ENCODE measurements at places on chromosomes 12 and 14.

DNA sequence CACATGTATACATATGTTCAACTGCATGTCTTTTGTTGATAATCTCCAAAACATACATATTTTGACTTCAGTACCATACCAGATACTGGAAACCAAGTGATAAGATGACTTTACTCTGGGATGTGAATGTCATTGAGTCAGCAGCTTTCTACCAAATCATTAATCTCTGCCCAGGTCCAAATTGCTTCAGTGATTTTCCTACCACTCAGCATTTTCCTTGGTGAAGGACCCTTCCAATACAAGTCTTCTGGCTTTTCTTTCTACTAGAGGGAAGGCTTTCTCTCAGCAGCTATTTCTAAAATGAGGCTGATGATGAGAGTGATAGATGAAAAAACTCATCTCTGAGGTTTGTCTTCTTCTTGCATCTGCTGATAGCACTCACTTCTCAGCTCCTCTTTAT is 1008.5 kb downstream of the NRXN3 start:
- no peak for DNase-seq

- no peak for DNase-seq
These were observed 111.4 kb downstream of the EPS8 start for GRCh38 chr12:15677726-15678201.

GRCh38 chr12:8544295-8544694 is 3.6 kb upstream of the CLEC4E start:
- DNase-seq = peak; percentile 33

GRCh38 chr14:94367347-94368242 is 20.8 kb downstream of the SERPINA1 start:
- no peak for DNase-seq

DNA sequence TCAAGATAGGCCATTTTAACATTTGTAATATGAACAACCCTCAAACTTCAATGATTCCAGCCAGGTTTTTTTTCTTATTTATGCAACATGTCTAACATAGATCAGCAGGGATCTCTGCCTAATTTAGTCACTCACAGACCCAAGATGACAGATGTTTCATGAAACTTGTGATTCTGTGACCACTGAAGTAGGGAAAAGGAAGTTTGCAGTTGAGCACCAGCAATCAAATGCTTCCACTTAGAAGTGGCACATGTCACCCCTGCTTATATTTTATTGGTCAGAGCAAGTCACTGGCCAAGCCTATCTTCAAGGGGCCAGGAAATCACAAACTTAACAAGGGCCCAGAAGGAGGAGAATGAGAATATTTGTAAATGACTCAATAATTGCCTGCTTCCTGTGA is 150.6 kb downstream of the BCAT1 start:
- no peak for DNase-seq

- DNase-seq = no peak
These were observed 88.2 kb downstream of the FSCB start for GRCh38 chr14:44418856-44419255.

DNA sequence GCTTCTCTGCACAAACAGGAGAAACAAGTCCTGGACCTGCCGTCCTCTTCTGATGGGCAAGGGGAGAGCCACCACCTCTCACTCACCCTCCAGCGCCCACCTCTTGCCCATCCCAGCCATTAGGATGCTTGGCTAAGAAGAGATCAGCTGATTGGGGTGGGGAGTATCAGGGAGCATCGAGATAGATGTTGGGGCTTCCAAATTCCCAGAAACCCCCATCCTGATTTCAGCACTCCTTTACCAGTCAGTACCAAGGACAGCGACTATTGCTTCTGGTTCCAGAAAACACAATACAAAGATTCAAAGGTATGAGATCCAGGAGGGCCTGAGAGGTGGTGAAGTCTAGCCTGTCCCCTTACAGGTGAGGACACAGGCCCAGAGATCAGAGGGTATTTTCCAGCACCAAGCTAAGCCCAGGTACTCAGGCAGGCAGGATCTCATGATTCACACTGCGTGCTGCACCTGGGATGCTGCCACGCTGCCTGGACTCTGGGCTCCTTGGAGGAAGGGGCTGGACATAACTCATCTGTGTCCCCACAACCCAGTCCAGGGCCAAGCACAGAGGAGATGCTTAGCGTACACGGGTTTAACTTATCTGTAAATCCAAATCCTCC is 76.6 kb downstream of the TUNAR start:
- no peak for DNase-seq

GRCh38 chr14:31489691-31490090 is 1.9 kb upstream of the GPR33 start:
- DNase-seq = no peak

DNA sequence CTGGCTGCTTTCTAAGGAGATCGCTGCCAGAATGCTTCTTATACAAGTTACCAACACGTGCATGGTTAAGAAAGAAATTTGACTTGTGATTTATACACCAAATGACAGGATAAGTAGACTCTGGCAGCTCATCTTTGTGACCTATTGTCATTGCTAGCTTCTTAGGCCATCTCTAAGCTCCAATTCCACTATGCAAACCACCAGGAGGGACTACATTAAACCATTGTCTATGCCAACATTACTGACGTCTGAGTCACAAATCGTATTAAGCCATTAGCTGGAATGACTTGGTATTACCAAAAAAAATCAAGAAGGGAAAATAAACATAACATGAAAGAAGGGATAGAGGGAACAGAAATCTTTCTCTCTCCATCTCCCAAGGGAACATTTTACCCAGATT is 15.8 kb upstream of the VPS33A start:
- no peak for DNase-seq

DNA sequence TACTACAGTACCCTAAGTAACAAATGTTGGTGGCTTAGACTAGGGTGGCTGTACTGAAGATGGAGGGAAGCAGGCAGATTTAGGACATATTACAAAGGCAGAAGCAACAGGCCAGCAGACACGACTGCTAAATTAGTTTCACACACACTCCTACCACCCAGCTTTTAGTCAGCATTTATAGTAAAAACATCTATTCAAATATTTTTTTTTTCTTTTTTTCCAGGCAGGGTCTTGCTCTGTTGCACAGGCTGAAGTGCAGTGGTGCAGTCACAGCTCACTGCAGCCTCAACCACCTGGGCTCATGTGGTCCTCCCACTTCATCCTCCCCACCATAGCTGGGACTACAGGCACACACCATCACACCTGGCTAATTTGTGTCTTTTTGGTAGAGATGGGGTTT is 72.9 kb downstream of the CDK17 start:
- no peak for DNase-seq

- no peak for DNase-seq
These were observed 31.9 kb downstream of the USP15 start for GRCh38 chr12:62291864-62292760.

- no peak for DNase-seq
These were observed 180.9 kb downstream of the RAD51B start for GRCh38 chr14:68000511-68000910.

- no peak for DNase-seq
These were observed 196.5 kb downstream of the NOVA1 start for GRCh38 chr14:26401179-26401968.

GRCh38 chr12:52141875-52142274 is 49.9 kb downstream of the KRT80 start:
- no peak for DNase-seq

GRCh38 chr14:32567543-32568384 is 238.7 kb downstream of the AKAP6 start:
- DNase-seq = no peak

GRCh38 chr12:47860279-47860841 is 40.7 kb upstream of the HDAC7 start:
- DNase-seq = no peak

GRCh38 chr12:57898308-57898970 is 42.9 kb upstream of the ATP23 start:
- no peak for DNase-seq

GRCh38 chr14:101473795-101474562 is 87.3 kb upstream of the DIO3 start:
- no peak for DNase-seq

GRCh38 chr14:89681086-89682018 is 264.3 kb upstream of the FOXN3 start:
- peak; percentile 48 for DNase-seq

- DNase-seq = no peak
These were observed 264.7 kb downstream of the RAD51B start for GRCh38 chr14:68084256-68084655.

DNA sequence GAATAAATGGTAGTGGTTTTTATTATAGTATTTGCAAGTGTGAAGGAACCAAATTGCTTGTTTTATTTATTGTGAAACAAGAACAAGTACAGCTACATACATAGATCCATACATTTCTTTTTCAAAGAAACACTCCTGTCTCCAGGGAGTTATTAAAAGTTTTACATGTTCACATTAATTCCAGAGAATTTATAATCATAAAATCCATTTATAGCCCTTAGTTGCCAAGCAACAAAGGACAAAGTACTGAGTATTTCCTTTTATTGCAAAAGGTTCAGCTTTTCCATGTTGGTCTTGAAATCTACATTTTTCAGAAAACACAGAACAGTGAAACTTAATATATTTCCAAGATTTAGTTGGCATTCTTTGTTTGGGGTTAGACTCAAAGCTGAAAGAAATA is 9.5 kb downstream of the MYRFL start:
- DNase-seq = no peak

GRCh38 chr14:104650057-104650980 is 39.1 kb upstream of the INF2 start:
- peak; percentile 18 for DNase-seq

- DNase-seq = no peak
These were observed 71.7 kb downstream of the NOVA1 start for GRCh38 chr14:26526137-26526536.

DNA sequence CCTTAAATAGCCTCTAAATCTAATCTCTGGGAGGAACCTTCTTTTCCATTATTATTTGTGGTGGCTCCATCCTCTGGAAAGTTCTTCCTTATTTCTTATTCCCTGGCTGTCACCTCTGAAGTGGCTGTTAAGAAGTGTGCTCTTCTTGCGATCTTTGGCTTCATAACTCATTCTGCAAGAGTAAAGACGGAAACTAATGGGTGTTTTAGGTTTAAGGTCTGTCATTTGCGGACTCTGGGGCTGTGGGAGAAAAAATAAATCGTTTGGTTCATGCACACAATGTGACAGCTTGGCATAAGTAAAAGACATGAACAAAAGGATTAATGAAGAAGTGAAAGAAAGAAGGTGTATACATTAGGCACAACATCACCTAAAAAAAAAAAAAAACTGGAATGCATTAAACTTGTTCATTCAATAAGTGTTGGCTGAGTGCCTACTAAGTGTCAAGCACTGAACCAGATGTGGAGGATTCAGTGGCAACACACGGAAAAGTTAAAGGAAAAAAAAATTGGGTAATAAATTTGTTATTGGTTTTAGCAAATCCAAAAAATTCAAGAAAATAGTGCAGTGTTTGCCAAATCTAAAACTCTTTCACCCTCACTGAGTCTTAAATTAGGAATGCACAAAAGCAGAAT is 99.5 kb downstream of the ERGIC2 start:
- DNase-seq = no peak

DNA sequence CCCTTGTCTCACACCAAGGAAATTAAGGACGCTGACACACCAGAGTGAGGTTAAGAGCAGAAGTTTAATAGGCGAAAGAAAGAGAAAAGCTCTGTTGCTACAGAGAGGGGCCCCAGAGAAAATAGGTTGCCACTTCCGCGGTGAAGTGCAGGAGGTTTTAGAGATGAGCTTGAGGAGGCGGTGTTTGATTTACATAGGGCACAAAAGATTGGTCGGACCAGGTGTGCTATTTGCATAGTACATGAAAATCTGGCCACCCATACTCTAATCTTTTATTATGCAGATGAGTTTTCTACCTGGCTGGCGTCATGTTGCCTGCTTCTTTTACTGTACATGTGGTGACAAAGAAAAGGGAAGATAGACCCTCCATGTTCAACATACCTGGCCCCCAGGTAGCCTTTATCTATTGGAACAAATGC is 23.3 kb upstream of the MYF6 start:
- DNase-seq = no peak

- DNase-seq = no peak
These were observed 11.1 kb upstream of the SMAGP start for GRCh38 chr12:51281202-51281924.

DNA sequence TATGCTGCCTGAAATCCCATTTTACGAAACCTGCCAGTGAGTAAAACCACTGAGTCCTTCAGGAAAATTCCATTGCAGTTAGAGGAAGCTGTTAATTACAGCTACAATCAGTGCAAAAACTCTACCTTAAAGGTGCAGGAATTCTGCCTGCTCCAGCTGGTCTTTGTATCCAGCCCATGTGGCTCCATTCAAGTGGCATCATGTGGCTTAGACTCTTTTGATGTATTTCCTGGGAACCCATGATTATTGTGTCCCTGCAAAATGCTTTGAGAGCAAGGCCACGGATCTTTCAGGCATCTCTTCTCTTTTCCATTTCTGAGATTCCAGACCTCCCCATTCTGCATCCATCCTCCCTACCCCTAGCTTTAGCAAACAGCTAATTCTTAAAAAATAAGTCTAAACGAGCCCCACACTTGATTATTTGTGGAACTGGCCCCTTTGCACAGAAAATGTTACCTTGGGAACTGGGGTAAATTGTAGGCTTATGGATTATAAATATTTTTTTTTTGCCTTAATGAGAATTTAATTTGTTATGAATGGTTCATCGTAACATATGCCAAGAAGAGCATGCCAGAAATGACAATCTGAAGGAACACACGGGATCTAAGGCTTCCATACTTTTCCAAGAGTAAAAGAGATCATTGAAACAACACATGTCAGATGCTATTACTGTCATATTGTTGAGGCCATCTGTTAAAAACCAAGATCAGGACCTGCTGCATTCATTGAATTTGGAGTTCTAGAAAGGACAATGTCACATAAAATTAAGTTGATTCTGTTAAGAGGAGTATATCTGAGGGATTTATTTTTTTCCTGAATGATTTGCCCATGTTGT is 144.6 kb downstream of the TPH2 start:
- no peak for DNase-seq

DNA sequence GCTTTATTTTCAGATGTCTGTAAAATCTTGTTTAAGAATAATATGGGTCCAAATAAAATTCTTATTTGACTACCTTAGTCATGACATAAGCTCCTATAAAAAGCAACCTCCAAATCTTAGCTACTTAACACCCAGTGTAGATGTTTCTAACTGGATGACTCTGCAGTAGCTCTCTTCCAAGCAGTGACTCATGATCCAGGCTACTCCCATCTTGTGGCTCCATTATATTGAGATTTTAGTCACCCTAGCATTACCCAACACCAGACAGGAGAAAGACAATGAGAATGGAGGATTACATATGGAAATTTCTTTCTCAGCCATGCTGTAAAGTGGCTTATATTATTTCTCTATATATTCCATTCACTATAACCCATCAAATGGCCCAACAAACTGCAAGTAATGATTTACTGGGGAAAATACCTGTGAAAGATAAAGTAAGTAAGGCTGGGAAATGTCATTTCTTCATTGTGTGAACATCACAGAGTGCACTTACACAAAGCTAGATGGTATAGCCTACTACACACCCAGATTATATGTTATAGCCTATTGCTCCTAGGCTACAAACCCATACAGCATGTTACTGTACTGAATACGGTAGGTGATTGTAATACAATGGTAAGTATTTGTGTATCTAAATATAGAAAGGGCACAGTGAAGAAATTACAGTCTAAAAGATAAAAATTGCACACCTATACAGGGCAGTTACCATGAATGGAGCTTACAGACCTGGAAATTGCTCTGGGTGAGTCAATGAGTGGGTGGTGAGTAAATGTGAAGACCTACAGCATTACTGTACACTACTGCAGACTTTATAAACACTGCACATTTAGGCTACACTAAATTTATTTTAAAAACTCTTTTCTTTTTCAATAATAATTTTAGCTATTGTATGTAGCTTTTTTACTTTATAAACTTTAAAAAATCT is 163.2 kb downstream of the DYRK2 start:
- DNase-seq = no peak
